ENCODE measurements at places on chromosomes 5 and 9.

- no peak for DNase-seq
These were observed 125.8 kb downstream of the MACROH2A1 start for GRCh38 chr5:135273212-135273611.

- DNase-seq = no peak
These were observed 357.9 kb upstream of the CCNH start for GRCh38 chr5:87770601-87771121.

- DNase-seq = no peak
These were observed 1424.5 kb upstream of the NUDT12 start for GRCh38 chr5:104987074-104987473.

DNA sequence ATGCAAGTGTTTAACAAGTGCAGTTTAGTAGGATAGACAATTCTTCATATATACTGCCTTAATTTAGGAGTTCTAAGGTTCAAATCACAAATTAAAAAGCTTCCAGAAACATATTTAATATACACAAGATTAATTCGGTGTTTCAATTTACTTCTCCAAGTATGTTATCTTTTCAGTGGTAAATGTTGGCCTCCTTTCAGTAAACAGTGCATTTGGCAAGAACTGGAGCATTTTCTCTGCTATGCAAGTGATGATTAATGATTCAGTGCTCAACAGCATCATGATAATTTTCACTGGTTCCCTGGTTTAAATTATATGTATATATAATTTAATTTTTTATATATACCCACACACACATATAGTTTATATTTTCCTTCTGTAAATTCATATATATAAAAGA, 541.7 kb downstream of the EFNA5 start:
- DNase-seq = peak; percentile 87

GRCh38 chr9:107174441-107174840, 108.6 kb upstream of the RAD23B start:
- DNase-seq = peak; percentile 82

GRCh38 chr5:122485226-122485625, 173.2 kb downstream of the SNCAIP start:
- no peak for DNase-seq

- peak; percentile 13 for DNase-seq
These were observed 128.9 kb downstream of the GDNF start for GRCh38 chr5:37710965-37711364.

DNA sequence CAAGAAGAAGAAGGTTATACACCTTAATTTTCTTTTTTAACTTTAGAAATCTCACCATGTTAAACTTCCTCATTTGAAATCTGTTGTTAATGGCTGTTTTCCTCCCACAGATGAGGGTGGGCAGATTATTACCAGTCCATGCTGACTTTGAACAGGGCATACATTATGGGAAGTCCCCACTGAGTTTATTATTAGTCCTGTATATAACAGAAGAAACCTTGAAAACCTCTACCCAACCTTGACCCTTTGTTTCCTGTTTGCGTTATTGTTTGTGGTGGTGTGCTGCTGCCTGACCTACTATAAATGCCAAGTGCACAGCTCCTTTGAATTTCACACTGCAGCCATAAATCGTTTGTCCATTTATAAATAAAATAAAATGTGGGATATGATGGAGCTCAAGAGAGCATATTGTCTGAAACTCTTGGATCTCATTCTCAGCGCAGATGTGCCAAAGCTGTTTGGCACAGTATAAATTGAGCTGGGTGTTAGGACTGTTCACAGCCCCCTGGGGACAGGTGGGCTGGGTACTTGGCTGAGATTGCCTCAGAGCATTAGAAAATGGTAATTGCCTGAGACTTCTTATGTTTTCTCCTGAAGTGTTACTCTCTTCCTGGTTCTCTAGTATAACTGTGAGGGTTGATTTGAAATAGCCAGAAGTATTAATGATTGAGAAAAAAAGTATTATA, 139.6 kb downstream of the SPATA31D1 start:
- no peak for DNase-seq

DNA sequence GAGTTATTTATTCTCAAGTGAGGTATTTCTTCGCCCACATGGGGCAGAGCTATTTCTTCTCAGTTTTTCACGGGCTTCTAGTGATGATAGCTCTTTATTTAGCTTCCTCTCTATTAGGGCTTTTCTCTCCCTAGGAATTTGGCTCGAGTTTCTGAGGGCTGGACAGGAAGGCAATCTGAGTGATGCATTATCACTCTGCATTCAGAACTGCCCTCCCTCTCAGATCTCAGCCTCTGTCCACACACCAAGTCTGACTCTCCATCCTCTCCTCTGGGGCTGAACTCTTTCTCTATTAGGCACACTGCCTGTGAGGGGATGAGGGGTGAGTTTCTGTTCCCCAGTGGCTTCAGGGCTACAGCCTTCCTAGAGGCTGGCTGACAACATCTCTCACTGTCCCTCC, 14.9 kb upstream of the SCAMP1 start:
- peak; percentile 66 for DNase-seq

- no peak for DNase-seq
These were observed 19.2 kb downstream of the OBP2B start for GRCh38 chr9:133189826-133190225.

DNA sequence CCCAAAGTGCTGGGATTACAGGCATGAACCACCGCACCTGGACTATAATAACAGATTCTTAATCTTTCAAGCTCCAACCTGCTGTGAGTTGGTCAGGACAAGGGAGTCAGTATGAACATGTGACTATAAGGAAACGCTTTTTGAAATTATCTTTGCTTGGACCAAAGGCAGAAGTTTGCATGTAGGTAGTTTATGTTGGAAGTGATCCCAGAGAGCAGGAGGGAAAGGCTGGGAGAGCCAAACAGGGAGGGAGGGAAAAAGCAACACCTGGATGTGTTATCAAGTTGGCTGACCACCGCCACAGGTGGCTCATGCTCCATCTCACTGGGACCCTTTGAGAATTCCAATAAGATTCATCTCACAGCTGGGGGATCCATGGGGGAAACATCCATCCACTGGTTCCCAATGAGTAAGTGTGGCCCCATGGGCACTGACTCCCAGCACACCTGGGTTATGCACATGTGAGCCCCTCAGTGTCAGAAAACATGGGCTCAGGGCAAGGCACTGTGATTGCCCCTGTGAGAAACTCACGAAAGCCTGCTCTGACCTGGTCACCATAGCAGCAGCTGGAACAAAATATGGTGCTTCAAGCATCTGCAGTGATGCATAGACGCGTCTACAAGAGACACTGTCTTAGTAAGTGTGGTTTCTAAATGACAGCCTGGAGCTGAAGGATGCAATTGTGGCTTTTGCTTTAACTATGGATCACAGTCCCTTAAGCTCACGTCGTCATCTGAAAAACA, 62.1 kb downstream of the ARSB start:
- DNase-seq = no peak

GRCh38 chr5:169175733-169176132, 125.2 kb downstream of the SLIT3 start:
- no peak for DNase-seq

DNA sequence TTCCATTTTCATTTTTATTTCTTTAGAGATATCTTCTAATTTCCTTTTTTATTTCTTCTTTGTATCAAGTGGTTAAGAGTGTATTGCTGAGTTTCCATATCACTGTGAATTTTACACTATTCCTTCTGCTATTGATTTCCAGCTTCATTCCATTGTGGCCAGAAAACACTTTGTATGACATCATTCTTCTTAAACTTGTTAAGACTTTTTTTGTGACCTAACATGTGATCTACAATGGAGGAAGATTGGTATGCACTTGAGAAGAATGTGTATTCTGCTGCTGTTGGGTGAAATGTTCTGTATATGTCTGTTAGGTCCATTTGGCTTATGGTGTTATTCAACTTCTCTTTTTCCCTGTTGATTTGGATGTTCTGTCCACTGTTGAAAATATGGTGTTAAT, 274.2 kb upstream of the PUM3 start:
- peak; percentile 1 for DNase-seq

GRCh38 chr5:56115589-56115988, 117.5 kb downstream of the ANKRD55 start:
- no peak for DNase-seq
